GF-D8 (cell line): ENCODE measurements at places on chromosomes 2 and 18.

DNA sequence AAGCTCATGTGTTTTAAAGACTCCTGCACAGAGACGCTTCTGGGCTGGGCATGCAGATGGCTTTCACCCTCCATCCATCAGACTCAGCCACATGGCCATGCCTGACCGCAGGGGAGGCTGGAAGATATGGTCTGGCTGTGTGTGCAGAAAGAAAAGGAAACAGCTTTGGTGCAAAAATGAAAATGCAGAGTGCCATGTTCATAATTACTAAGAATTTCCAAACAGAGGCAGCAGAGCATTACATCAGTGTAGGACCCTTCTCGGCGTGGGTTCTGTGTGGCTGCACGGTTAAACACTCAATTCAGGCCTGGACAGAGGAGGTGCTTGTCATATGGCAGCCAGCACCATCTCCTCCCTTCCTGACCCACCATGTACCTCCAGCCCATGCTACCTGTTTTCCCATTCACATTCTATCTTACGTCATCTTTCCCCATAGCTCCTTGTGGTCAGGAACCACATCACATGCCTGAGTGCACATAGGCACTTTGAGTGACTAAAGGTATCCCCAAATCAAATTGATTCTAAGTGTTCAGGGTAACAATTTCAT is 200.3 kb upstream of the ID2 start:
- DNase-seq, result no peak

- DNase-seq, result peak; percentile 72
Observed at GRCh38 chr2:26754972-26755670, 9.0 kb upstream of the SLC35F6 start.

- no peak for DNase-seq
Observed at GRCh38 chr2:102005989-102006885, 14.5 kb downstream of the IL1R2 start.

- no peak for DNase-seq
Observed at GRCh38 chr2:127985026-127985734, 42.7 kb downstream of the SAP130 start.

GRCh38 chr2:188450732-188451483 is 159.2 kb downstream of the GULP1 start:
- no peak for DNase-seq

DNA sequence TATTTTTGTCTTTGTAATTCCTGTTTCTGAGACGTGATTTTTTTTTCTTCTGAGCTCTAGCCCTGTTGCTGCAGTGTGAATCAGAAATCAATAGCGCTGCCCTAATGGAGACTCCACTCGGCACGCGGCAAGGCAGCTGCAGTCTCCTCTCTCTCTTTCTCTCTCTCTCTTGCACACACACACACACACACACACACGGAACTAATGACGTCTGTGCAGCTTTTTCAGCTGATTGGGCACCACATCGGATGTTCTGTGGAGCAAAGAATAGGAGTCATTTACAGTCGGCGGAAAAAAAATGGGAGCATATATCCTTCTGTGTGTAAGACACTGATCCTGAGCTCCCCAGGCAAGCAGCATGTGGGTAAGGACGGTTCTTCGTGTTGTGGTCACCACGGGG is 2.0 kb upstream of the MYT1L start:
- DNase-seq, result no peak

DNA sequence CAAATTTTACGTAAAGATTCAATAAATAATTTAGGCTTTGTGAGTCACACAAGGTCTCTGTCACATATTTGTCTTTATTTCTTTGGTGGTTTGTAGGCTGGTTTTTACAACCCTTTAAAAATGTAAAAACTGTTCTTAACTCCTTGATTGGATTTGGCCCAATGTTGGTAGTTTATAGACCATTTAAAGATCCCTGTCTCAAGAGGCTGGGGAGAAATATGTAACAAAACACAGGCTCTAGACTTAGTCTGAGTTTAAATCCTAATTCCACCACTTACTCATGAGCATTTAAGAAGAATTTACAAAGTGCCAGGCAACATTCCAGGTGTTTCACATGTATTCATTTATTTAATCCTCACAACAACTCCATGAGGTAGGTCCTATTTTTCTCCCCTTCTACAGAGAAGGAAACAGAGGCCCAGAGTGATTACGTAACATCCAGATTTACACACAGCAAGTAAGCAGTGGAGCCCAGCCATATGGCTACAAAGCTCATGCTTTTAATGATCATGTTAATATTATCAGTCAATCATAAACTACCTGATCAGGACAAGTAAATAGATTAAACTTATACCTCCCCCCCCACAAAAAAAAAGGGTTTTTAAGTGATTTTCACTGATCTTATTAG is 416.6 kb upstream of the ACVR2A start:
- DNase-seq, result no peak

DNA sequence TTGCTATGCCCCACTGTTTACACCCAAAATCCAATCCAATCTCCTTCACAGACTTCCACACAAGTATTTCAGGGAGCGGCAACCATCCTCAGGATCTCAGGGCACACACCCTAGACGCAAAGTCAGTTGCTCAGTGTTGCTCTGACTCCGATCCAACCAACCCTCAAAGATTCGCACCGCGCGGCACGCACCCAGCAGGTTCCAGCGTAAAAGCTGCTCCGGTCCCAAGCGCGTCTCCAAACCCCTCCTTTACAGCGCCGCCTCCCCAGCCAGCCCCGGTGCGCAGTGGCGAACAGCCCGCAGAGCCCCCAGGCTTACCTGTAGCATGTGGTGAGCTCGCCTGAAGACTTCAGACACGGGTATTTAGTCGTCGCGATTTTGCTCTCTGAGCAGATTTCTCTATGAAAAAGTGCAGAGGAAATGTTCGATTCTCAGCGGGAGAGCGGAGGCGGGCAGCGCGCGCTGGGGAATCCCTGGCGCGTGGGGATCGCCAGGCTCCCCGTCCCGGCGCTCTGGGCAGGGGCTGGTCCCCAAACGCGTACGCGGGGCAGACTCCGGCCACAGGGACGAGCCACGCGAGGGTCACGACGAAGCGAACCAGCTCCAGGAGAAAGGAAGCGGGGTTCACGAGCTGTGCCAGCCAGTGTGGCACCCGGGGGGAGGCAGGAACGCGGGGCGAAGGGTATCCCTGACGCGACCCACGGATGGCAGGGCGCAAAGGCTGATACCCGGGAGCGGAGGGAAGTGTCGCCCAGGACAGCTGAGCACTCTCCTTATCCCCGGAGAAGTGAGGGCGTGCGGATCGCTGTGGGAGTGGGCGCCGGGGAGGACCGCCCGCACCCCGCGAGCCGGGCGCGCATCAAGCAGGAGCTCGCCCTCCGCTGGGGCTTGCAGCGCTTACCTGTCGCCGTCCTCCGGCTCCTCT is 650 bp downstream of the CCBE1 start:
- DNase-seq, result no peak

DNA sequence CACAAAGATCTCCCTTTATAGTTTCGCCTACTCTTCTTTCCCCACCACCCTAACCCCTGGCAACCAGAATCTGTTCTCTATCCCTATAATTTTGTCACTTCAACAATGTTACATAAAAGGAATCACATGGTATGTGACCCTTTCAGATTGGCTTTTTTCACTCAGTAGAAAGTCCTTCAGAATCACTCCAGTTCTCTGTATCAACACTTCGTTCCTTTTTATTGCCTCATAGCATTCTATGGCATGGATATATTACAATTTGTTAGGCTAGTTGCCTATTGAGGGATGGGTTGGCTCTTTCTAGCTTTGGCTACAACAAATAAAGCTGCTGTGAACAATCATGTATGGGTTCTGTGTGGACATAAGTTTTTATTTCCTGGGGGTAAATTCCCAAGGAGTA is 163.1 kb downstream of the RPIA start:
- no peak for DNase-seq

- DNase-seq, result no peak
Observed at GRCh38 chr18:39178166-39178565, 1612.6 kb upstream of the CELF4 start.

GRCh38 chr2:121242976-121243375 is 42.0 kb downstream of the TFCP2L1 start:
- no peak for DNase-seq

- DNase-seq, result no peak
Observed at GRCh38 chr2:168090366-168091135, 156.8 kb downstream of the STK39 start.

- DNase-seq, result peak; percentile 72
Observed at GRCh38 chr2:218406949-218407618, 7.4 kb downstream of the CTDSP1 start.

DNA sequence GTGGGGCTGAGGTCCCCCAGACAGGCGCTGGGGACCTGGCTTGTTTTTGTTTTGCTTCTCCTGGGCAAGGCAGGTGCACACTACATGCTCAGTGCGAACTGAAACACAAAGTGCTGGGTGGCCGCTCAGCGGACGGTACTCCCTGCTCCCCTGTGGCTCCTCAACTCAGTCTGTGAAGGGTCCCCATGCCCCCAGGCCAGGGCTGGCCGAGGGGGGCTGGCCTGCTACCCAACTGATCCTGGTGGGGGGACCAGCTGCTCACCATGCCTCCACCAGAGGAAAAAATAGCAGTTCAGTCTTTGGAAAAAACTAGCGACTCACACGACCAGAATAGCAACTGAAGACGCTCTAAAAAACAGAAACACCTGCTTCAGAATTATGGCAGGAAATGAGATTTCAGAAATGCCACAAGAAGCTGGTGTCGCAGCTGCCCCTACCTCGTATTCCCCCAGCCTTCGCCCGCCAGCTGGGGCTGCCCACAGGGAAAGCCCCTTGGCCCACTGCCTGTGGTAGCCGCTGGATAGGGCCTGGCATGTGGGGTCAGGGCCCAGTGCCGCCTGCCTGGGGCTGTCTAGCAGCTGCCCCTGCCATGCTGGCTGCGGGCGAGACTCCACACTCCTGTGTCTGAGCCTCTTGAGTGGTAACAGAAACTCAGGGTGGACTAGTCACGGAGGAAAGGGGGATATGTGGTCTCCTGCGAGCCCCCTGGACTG is 43.7 kb downstream of the MEX3C start:
- peak; percentile 96 for DNase-seq

- DNase-seq, result no peak
Observed at GRCh38 chr2:5548991-5549715, 143.0 kb upstream of the SOX11 start.

DNA sequence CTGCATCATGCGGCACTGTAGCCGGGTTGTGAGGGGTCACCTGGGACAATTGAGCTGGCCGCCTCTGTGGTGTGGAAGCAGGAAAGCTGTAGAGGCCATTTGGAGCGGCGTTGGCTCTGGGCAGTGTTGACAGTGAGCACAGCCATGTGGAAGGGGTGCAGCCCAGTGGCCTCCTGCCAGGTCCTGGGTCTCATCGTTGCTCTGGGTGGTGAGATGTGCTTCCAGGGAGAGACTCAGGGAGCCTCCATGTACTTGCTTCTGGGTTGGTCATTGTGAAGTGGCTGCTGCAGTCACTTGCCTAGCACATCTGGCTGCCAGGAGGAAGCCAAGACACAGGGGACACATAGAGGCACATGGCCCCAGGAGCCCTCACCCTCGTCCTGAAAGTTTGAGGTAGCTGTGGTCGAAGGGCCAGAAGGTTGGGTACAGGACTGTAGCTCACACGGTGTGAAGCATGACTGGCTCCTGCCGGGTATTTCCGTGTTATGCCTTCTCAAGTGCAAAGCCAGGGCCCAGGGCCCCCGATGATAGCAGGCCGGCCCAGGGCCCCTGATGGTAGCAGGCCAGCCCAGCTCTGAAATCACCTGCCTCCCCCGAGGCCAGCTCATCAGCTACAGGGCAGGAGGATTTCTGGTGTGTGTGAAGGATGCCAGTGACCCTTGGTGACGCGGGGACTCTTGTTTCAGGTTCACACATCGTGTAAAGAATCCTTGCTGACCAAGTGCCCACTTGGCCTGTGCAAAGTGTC is 82.6 kb downstream of the DGKD start:
- no peak for DNase-seq
